SK-N-SH treated with all-trans-retinoic acid at 6 μM for 48 hours (cell line): ENCODE measurements at places on chromosomes 4 and X.
A peak's percentile ranks its signal among the peaks of the same experiment; 100 is the strongest.

DNA sequence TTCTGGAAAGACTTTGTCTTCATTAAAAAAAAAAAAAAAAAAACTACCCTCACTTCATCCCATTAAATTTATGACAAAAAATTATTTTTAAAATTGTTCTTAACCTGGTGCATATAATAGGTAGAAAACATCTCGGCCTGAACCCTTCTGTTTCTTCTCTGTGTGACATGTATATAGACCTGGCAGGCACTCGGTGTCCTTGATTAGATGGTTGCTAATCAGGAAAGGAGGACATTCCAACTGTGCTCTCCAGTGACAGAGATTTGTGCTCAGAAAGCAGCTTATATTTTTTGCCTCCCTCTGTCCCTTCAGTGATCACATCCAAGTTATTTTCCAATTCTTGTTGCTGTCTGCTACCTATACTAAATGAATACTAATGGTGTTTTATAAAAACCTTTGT lies 355.6 kb downstream of the CBLL2 start:
- ATAC-seq = no peak

DNA sequence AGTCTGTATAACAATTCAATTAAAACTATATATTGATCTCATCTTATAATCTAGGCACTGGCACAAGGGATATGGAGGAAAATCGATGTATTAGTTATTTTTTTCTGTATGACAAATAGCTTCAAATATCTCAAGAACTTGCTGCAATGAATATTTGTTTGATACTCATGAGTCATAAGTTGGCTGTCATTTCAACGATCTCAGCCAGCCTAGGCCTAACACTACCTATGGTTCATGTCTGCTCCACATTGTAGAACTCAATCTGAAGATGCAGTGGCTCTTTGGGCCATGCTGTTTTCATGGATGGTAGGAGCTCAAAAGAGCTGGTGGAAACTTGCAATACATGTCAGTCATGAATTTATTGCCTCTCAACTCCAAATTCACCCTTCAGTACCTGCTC lies 44.7 kb downstream of the MAGEB17 start:
- peak; percentile 22; the same call in 2 of the 3 replicates for ATAC-seq

- ATAC-seq = peak; percentile 35; the same call in 2 of the 3 replicates
These were observed 50.5 kb upstream of the RAB33B start for GRCh38 chr4:139403462-139403861.

- no peak for ATAC-seq
These were observed 207.6 kb upstream of the NR3C2 start for GRCh38 chr4:148649652-148650331.

DNA sequence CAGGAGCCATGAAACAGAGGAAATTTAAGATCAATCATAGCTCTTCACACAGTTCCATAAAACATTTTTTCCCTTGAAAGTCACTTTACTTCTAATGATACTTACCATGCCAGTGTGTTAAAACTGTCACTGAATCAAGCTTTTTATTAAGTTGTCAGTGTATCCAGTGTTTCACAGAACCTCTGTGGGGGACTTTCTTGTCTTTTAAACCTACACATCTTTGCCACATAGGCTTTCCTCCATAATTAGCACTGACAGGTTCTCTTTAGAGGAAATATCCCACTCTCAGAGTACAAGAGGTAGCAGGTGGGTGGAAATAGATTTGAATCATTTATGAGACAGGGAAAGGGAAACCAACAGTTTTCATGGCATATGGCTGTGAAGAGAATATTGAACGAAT lies 25.8 kb upstream of the DYNLT3 start:
- ATAC-seq = no peak

- no peak for ATAC-seq
These were observed 106.2 kb upstream of the IL13RA1 start for GRCh38 chrX:118621081-118621759.

DNA sequence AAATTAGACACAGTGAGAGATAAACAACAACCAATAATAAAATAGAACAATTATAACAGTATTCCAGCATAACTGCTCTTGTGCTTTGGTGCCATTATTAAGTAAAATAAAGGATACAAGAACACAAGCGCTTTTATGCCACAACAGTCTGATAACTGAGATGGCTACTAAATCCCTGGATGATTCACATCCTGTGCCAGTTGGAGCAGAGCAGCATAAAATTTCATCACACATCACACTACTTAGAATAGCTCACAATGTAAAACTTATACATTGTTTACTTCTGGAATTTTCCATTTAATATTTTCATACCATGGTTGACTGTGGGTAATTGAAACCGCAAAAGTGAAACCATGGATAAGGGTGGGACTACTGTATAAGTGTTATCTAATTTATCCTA lies 399.9 kb upstream of the CNKSR2 start:
- ATAC-seq = no peak

DNA sequence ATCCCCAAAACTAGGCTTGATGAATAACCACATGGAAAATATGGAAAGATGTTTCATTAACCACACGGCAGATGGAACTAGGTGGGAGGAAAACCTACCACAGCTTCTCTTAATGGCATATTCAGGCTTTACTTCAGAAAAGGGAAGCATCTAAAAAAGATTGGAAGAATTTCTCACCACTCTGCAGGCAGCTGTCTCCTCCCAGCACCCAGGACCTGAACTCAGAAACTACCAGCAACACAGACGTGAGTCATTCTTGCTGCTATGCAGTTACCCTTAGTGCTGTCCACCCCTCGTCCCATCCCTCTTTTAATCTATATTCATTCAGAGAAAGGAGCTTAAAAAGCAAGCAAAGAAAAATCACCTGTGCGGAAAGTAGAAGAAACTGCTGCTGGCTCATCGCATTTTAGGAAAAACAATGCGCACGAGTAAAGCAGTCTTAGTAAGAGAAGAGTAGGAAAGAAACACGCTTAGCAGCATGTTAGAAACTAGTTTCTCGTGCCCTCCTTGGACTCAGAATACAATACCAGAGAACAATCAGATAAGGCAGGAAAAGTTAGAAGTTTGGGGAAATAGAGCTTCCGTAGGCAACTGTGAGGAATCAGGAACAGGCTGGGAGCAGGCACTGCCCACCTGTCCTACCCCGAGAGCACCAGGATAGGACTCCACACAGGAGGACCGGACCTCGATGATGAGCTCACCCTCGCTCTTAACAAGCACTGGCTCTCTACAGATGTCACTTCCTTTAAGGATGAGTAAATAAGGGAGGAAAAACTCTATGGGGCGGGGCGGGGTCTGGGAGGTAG lies 48.1 kb upstream of the ENPP6 start:
- peak; percentile 58 for ATAC-seq

DNA sequence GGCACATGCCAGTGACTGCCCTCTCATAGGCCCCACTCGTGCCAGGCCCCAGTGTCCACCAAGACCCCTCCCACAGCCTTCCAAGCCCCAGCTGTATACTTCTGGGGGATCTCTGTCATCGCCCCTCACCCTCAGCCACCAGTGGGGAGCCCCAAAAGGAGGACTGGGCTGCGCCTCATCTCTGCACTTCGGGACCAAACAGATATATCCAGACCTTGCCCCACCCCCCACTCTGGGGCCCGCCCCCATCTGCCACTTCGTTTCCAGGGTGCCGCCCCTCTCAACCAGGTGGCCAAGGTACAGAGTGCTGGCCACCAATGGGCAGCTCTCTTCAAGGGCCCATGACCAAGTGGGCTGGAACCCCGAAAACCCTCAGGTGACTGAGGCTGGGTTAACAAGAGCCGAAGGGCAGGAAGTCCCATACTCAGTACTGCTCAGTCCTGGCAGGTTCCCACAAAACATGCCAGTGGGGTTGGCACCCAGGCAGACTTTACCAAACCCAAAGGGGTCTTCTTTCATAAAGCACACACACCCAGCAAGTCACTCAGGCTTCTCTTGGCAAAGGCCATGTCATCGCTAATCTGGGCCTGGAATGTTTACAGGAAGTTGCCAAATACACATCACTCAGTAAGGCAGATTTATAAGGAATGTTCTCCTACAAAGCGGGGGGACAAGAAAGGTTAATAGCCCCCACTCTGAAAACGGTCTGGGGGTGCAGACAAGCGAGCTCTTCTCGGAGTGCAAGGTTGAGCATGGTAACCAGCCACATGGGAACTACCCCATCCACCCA lies 4.4 kb downstream of the ZFYVE28 start:
- ATAC-seq = no peak

DNA sequence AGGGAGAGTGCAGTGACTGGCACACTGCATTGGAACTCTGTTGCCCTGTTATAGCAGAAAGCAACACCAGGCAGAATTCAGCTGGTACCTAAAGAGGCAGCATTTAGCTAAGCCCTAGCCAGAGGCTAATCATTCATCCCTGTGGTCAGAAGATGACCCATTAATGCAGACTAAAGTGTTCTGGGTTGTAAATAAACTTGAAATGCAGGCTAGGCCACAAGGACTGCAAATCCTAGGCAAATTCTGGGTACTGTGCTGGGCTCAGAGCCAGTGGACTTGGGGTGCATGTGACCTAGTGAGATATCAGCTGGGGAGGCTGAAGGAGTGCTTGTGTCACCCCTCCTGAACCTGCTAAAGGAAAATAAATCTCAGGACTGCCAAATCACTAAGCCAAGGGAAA lies 91.2 kb downstream of the LPAR4 start:
- ATAC-seq = no peak

DNA sequence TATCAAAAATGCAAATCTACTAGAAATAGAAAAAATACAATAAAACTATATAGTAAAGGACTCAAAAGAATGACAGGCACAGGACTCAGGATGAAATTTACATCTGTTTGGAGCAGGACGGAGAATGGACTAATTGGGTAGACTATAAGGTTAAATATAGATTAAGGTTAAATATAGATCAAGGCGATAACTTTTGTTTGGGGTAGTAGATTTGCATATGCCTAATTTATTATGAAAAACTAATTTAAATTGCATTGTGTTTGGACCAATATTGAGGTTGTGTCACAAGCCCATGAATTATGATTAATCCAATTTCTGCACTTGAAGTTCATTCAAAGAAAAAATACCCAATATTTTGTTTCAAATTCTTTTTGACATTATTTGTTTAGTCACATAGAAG lies 31.0 kb downstream of the MTHFD2L start:
- no peak for ATAC-seq

- ATAC-seq = peak; percentile 82
These were observed 653 bp downstream of the BEX1 start for GRCh38 chrX:103063191-103063845.

- ATAC-seq = no peak
These were observed 1196.3 kb downstream of the RAPGEF2 start for GRCh38 chr4:160299177-160299576.

DNA sequence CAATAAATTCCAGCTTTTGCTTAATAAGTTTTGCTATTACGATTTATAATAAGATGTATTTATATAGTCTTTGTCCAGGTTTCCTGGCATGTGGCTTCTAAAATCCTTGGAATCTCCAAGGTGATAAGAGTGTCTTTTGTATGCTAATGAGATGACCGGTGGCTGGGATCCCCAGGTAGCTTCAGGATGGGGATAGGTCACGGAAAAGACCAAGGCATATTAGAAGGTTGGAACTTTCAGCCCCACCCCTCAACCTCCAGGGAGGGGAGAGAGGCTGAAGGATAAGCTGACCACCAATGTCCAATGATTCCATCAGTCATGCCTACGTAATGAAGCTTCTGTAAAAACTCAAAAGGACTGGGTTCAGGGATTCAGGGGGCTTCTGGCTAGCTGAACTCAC lies 41.7 kb downstream of the SMIM20 start:
- ATAC-seq = no peak; the same call in 2 of the 3 replicates
